ENCODE measurements at places on chromosomes 4 and X.

- no peak for DNase-seq
Observed at GRCh38 chr4:119962631-119963030, 104.0 kb downstream of the MAD2L1 start.

GRCh38 chrX:132810488-132810887 lies 147.9 kb downstream of the HS6ST2 start:
- DNase-seq, result no peak

- no peak for DNase-seq
Observed at GRCh38 chr4:118224243-118224829, 128.5 kb downstream of the PRSS12 start.

DNA sequence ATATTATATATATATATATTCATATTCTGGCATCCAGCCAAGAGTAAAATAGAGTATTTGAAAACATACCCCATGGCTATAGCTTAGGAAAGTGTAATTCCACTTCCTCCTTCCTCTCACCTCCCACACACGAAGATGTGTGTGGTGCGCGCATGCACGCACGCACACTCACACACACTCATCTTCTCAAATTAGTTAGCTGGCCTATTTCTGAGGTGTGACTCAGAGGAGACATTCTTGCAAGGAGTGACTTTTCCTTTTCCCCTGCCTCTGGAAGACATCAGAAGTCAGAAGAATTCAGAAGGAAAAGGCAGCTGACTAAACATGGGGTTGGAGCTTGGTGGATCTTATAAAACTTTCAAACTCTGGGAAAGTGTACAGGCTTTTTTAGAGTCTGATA lies 8.8 kb downstream of the ENPEP start:
- DNase-seq, result no peak

DNA sequence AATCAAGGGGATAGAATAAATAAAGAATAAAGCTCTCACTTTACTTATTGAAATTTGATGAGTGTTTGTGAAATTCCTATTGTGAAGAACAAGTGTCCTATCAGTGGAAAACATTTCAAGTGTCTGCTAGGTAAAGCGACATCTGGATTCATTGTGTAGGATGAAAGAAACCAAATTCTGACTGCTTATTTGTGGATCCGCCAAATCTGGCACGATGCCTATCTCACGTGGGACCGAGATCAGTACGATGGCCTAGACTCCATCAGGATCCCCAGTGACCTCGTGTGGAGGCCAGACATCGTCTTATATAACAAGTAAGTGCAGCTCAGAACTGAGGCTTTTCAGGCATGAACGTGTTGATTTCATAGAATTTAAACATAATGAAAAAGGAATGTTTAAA lies 1.9 kb downstream of the CHRNA9 start:
- no peak for DNase-seq

GRCh38 chrX:38701073-38701472 lies 100.2 kb upstream of the MID1IP1 start:
- no peak for DNase-seq

DNA sequence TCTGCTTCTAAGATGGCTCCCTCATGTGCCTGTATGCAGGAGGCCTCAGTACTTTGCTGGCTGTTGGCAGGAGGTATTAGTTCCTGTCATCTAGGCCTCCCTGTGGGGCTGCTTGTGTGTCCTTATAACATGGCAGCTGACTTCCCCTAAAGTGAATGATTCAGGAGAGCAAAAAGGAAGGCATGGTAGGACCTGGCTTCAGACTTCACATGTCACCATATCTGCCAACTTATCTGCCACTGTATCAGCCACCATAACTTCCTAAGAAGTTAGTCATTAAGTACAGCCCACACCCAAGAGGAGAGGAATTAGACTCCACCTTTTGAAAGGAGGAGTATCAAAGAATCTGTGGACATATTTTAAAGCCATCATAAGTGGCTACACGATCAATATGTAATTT lies 122.5 kb downstream of the UCHL1 start:
- no peak for DNase-seq

DNA sequence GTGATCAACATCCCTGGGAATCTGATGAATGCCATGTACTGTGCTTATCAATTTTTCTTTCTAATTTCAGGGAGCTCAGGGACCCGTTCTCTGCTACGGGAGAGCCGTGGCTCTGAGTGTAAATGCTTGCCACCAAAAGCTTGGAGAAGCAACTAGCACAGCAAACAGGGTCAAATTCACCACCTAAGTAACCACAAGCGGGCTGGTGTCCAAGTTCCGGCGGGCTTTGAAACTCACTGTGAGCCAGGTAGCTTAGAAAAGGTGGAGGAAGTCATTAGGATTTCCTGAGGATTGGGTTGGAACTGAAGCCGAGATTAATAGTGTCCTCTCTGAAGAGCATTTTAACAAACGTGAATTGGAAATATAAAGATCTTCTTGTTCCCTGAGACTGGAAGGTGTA lies 87.2 kb downstream of the CLDN34 start:
- DNase-seq, result no peak

DNA sequence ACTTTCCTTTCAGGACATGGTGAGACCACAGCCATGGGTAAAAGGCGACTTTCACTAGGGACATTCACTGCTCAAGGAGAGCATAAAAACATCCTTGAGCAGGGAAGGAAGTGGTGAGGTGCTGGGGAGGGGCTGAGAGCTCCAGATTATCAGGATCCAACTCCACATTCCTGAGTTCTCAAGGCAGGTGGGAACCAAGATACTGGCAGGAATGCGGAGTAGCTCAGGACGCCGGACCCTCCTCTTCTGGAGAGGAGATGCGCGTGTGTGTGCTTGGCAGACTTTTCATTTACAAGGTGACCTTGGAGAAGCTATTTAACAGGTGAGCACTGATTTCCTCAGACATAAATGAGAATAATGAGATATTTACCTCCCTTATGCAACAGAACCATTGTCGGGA lies 41.3 kb upstream of the TXK start:
- no peak for DNase-seq

DNA sequence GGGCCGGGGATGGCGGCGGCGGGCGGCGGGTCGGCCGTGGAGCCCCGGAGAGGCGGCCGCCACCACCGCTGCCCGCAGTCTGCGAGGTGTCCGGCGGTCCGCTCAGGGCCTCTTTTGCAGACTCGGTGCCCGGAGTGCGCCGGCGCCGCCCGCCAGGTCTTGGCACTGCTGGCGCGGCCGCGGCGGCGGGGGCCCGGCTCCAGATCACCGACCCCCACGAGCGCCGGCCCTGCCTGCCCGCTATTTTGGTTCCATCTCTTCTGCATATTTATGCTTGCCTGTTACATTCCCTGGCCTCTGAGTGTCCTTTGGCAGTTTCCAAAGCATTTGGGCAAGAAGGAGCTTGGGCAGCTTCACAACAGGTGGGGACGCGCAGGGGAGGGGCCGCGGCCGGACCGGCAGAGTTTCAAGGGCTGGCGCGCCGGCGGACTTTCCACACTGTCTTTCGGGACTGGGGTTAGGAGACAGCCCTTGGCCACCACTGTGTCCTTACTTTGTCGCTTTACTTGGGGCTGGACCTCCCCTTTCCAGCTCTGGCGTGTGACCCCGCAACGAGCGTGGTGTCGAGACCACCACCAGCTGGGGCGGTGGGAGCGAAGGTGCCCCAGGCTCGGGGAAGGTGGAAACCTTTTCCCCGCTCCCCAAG lies 668 bp upstream of the TAPT1 start:
- peak; percentile 45 for DNase-seq

- peak; percentile 64 for DNase-seq
Observed at GRCh38 chr4:139030614-139031235, 15.1 kb downstream of the NOCT start.

- no peak for DNase-seq
Observed at GRCh38 chr4:121219227-121219626, 55.1 kb upstream of the TNIP3 start.

DNA sequence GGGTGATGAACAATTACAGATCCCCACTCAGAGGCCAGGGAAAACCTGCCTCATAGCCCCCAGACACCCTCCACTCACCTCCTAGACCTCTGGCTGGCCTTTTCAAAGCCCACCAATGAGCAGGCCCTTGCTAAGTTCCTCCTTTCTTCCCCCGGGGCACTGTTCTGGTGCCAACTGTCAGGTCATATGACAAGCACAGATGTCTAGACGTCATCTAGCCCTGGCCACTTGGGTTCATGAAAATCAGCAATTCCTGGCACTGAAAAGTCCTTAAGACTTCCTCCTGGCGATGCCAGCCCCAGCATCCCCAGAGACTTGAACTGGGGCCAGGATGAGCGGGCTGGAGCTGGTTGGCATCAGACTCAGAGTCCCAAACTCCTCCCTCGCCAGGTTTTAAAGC lies 115.6 kb upstream of the NALF2 start:
- DNase-seq, result no peak

DNA sequence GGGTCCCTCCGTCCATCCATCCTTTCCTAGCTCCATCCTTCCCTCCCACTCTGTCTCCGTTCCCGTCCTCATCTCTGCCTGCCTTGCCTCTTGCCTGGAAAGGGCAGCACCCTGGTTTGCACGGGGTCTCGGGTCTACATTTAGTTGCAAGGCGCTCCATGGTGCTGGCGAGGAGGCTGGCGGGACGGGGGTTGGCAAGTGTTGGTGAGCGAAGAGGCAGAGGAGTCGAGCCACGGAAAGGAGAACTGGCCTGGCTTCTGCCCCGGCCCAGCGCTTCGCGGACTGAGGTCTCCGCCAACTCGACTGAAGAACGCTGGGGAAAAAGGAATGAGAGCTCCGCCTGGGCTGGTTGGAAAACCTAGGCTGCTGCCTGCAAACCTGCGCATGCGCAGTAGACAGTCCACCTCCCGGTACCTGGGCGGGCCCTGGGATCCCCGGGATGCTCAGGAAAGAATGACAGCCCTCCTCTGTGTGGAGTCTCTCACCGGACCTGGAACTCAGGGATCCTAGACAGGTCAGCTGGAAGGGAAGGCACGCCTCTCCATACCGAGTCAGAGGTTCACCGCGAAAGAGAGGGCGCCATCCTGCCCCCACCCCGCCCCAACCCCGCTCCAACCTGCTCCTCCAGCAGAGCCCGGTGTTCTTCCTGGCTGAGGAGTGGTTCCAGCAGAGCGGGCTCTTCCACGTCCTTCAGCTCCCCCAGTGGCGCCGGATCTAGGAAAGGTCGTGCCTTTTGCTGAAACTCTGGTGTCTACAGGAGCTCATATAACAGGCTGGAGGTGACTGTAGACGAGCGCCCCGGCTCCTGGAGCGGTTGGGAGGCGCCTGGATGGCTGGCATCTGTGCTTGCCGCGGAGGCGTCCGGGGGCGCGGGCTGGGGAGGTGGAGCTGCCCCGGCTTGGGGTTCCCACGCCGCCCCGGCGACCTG lies 6.0 kb downstream of the FRG2 start:
- DNase-seq, result no peak

GRCh38 chrX:122666601-122667000 lies 517.5 kb upstream of the GRIA3 start:
- DNase-seq, result no peak

GRCh38 chr4:25351777-25352416 lies 25.2 kb upstream of the ANAPC4 start:
- no peak for DNase-seq

- no peak for DNase-seq
Observed at GRCh38 chr4:8070736-8071718, 87.6 kb downstream of the ABLIM2 start.

GRCh38 chr4:146333187-146333894 lies 119.0 kb downstream of the REELD1 start:
- DNase-seq, result peak; percentile 21

GRCh38 chrX:129932016-129932820 lies 26.3 kb downstream of the UTP14A start:
- peak; percentile 78 for DNase-seq

- DNase-seq, result no peak
Observed at GRCh38 chr4:175346376-175346775, 428.2 kb downstream of the ADAM29 start.

DNA sequence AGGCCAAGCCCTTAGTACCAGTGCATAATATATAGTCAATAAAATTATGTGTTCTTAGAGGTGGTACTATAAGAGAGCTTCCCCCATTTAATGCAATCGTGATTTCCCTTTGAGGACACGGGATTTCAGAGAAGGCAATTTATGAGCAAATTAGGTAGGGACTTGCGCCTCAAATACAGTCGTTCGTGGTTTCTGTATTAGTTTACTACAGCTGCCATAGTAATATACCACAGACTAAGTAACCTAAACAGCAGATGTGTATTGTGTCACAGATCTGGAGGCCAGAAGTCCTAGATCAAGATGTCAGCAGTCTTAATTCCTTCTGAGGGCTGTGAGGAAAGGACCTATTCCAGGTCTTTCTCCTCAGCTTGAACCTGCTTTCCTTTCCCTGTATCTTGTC lies 1.5 kb upstream of the PUDP start:
- no peak for DNase-seq

GRCh38 chr4:13881892-13882291 lies 254.4 kb upstream of the BOD1L1 start:
- no peak for DNase-seq

GRCh38 chr4:42391981-42392380 lies 5.3 kb upstream of the SHISA3 start:
- DNase-seq, result no peak

DNA sequence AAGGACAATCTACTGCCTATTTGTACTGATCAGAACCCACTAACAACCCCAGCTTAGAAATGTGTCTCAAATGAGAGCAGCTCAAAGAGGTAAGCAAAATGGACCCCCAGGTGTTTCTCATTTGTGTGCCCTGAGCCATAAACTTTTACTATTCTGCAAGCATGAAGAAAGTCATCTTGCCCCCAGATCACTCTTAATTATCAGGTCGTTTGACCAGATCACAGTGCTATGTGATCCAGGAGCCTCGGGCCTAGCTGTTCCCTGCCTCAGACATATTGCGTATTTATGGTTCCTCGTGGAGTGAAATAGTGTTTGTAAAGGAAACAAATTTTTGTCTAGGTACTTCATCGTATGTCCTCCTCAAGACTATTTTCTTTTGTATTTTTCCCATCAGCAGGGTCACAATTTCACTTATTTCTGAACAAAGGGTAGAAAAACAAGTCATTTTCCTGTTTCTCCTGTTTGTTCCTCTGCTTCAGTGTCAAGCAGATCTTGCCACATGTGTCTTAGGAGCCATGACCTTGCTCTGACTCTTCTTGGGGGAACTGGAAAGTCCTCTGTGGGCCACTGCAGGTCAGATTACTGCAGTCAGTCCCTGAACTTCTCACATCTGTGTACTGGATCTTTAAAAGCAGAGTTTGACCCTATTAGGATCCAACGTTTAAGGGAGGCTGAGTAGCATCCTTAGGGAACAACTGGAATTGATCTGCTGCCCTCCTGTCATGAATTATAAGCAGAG lies 194.9 kb downstream of the PALLD start:
- DNase-seq, result no peak

All from stimulated activated CD4-positive, alpha-beta T cell treated with anti-CD3 and anti-CD28 coated beads, Interleukin-2, amount 100 ng/mL, for 24 hours (primary cell).